ENCODE measurements at places on chromosomes 6 and 20.

- no peak for DNase-seq
Observed at GRCh38 chr6:44672841-44673240, 285.3 kb downstream of the CDC5L start.

GRCh38 chr6:36329798-36330291 is 6.8 kb downstream of the BNIP5 start:
- DNase-seq = no peak

- peak; percentile 80 for DNase-seq
Observed at GRCh38 chr6:166830185-166830890, 126.0 kb downstream of the RNASET2 start.

GRCh38 chr20:58989196-58989595 is 8.1 kb downstream of the NELFCD start:
- DNase-seq = no peak

DNA sequence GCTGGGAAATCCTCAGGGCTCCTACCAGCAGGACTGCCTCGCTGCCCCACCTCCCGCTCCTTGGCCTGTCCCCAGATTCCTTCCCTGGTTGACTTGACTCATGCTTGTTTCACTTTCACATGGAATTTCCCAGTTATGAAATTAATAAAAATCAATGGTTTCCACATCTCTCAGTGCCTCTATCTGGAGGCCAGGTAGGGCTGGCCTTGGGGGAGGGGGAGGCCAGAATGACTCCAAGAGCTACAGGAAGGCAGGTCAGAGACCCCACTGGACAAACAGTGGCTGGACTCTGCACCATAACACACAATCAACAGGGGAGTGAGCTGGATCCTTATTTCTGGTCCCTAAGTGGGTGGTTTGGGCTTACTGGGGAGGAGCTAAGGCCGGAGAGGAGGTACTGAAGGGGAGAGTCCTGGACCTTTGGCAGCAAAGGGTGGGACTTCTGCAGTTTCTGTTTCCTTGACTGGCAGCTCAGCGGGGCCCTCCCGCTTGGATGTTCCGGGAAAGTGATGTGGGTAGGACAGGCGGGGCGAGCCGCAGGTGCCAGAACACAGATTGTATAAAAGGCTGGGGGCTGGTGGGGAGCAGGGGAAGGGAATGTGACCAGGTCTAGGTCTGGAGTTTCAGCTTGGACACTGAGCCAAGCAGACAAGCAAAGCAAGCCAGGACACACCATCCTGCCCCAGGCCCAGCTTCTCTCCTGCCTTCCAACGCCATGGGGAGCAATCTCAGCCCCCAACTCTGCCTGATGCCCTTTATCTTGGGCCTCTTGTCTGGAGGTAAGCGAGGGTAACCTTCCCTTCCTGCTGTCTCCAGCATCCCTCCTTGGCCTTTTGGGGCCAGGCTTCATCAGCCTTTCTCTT is at the start of gene CFB:
Gene CFB (plus strand): TSS at position 589 of the 863 bp plus-strand sequence. CDS start 127 bp downstream, at position 716.
- DNase-seq = no peak

DNA sequence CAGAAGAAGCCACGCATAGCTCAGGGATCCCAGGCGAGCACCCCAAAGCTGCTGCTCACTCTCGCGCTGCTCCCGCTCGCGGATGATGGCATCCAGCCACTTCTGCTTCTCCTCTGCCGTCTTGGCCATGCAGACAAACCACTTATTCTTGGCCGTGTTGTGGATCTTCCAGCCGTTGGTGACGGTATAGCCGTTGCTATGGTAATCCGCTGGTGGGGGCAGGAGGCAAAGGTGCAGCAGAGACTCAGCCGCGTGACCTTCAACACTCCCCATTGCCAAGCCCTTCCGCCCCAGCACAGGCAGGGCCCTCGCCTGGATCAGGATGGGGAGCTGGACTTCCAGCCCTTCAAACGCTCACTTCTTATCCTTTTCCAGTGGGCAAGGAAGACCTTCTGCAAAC is 136.9 kb downstream of the PREX1 start:
- no peak for DNase-seq

DNA sequence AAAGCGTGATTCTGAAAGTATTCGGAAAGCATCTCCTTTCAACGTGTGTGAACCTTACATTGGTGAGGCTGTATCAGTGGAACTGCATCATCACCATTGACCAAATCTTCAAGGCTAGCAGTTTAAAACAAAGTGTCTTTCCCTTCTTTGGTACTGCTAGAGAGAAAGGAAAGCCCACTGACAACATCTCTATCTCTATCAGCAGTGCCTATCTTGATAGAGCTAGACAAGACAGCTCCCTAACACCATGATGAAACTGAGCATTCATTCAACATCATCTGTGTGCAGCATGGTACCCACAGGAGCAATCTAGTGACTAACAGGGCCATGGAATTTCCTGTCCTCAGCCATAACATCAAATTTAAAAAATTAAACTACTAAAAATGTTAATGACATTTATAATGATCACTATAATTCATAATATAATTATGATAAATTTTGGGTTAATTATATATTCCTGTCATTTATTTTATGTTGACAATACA is 31.5 kb upstream of the EDN1 start:
- no peak for DNase-seq

GRCh38 chr6:49526598-49526997 is 23.9 kb upstream of the C6orf141 start:
- no peak for DNase-seq

- DNase-seq = no peak
Observed at GRCh38 chr20:61082720-61083119, 169.3 kb upstream of the CDH4 start.
